ENCODE measurements at places on chromosomes 7 and 10.

- no peak for DNase-seq
Observed at GRCh38 chr7:100141555-100141949, 7.2 kb upstream of the LAMTOR4 start.

GRCh38 chr10:32210306-32211045 lies 136.5 kb downstream of the EPC1 start:
- peak; percentile 49 for DNase-seq

DNA sequence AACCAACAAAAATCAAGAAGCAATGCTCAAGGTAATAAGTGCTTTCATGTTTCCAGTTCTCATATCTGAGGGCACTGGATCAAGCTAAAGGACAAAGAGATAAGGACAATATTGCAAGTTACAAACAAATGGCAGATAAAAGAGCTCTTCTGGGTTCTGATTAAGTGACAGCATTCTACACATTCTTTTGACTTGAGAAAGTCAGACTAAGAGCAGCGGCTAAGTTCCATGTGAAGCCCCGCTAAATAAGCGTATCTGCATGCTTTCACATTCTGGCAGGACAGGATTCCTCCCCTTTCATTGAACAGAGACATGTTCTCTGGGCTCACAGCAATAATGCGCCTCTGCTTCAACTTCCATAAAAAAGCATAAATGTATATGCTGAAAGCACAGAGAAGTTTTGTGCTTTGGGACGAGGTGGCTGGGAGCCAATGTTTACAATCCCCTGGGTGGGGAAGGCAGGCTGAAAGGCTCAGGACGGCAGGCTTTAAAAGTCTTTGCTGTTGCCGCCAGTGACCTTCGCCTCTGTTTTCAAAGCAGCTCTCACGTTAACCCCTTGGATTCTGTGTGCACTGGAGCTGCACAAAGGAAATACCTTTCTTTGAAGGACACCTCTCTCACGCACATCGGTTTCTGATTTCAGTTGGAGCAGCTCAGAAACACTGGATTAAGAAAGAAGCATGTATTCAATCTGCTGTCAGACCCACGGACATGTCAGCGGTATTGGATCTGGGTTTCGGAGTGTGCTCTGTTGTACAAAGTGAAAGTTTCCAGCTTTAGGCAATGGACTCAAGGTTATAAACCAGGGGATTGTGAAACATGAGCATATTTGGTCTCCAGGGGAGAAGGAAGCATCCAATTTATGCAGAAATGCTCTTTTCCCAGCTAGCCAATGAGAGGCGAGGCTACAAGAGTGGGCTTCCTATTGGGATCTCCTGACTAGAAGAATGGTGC lies 105.4 kb upstream of the FAM133B start:
- DNase-seq: peak; percentile 76

DNA sequence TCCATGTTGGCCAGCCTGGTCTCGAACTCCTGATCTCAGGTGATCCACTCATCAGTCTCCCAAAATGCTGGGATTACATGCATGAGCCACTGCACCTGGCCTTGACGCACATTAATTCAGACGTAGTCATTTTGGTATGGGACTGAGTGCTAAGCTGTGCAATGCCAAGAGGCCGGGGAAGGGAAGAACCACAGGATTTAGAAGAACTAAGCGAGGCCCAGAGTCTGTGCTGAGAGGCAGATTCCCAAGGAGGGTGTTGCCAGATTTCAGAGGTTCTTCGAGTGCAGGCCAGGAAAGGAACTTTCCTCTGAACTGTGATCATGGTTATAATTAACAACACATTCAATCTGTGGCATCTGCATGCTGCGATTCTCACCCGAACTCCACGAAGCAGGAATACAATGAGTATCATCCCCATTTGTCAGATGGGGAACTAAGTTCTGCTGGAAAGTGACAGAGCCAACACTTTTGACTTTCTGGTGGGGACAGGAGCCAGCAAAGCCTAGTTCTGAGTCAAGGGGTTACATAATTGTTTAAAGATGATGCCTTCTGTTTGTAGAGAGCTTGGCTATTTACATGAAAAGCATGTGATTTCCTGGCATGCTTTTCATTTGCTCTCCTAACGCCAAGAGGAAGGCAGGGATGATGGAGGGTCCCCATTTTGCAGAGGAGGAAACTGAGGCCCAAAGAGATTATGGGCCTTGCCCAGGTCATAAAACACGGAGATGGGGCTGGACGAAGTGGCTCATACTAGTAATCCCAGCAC lies 6.2 kb upstream of the ZAN start:
- no peak for DNase-seq

- no peak for DNase-seq
Observed at GRCh38 chr10:58993480-58994221, 182.8 kb upstream of the PHYHIPL start.

DNA sequence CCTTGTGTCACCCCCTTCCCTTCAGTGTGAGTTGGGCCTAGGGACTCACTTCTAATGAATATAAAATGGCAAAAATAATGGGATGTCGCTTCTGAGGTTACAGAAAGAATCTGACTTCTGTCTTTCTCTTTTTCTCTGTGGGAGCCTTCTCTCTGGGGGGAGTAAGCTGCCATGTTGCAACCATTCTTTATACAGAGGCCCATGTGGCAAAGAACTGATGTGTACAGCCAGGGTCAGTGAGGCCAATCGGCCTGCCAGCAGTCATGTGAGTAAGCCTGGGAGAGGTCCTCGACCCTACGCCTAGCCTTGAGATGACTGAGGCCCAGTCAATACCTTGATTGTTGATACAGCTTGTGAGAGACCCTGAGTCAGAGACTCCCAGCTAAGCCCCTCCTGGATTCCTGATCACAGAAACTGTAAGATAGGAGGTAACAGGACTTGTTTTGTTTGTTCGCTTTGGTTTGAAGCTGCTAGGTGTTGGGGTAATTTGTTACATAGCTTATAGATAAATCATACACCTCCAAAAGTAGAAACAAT lies 1.7 kb downstream of the TCAF1 start:
- DNase-seq: no peak

DNA sequence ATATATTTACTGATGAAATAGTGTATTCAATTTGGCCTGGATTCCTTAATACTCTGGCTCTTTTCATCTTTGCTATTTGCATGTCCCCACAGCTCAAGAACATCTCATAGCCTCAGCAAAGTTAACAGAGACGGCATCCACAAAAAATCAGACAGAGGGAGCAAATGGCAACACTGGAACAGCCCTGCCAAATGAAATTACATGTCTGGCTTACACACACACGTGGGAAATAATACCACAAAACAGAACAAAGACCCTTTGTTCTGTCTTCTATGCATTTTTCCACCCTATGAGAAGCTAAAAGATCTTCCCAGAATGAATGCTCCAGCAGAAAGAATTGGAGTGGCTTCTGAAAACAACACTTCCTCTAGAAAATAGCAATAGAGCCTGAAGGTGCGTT lies 139.5 kb downstream of the ALOX5 start:
- no peak for DNase-seq

DNA sequence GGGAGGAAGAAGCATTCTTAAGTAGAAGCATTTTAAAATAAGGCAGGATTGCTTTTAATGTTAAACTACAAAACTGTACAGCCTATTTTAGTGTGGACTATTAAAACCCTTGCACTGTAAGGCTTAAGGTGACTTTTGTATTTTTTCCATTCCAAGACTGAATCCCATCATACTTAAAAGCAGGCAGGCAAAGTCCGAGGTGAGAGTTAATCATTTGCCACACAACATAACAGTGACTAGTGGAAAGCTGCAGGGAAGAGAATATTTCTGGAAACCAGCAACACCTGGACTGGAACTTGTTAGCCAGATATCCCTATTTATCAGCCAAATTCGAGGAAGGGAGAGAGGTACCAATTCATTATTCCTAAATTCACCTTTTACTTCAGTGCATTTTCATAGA lies 3.5 kb downstream of the PRR15 start:
- DNase-seq: no peak

DNA sequence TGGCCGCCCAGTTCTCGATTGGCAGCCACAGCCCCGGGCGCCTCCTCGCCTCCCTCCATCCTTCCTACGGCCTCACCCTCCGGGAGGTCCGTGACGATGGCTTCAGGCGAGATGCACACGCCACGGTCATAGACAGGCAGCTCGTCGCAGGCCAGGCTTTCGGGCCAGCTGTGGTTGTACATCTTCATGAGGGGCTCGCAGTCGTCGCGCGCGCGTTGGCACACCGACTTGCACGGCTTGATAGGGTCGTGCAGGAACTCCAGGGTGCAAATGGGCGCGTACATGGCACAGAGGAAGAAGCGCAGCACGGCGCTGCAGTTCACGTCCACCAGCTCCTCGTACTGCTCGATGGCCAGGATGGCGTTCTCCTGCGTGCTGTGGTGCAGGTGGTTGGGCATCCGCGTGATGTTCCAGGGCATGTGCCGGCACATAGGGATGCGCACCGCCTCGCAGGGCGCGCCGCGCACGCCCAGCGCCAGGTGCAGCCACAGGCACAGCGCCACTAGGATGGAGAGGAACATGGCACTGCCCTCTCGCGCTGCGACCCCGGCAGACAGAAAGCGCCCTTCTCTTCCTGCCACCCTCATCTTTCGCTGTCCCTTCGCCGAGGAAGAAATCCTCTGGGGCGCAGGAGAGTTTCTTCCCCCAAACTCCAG lies 472 bp downstream of the SFRP4 start:
- DNase-seq: peak; percentile 11

- DNase-seq: peak; percentile 10
Observed at GRCh38 chr7:29968683-29969395, 20.8 kb downstream of the SCRN1 start.

DNA sequence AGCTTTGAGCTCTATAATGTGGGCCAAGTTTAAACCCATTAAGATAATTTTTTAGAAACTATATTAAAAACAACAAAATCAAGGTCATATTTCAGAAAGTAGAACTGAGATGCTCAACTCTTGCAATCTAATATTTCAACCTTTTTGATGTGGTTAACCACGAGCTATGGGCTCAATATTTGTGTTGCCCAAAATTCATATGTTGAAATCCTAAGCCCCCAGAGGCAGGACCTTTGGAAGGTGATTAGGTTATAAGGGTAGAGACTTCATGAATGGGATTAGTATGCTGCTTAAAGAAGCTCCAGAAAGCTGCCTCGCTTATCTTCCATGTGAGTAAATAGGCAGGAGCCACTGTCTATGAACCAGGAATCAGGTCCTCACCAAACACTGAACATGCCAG lies 284.4 kb downstream of the CRPPA start:
- no peak for DNase-seq

- peak; percentile 0 for DNase-seq
Observed at GRCh38 chr10:94403380-94404213, 1.3 kb downstream of the TBC1D12 start.

DNA sequence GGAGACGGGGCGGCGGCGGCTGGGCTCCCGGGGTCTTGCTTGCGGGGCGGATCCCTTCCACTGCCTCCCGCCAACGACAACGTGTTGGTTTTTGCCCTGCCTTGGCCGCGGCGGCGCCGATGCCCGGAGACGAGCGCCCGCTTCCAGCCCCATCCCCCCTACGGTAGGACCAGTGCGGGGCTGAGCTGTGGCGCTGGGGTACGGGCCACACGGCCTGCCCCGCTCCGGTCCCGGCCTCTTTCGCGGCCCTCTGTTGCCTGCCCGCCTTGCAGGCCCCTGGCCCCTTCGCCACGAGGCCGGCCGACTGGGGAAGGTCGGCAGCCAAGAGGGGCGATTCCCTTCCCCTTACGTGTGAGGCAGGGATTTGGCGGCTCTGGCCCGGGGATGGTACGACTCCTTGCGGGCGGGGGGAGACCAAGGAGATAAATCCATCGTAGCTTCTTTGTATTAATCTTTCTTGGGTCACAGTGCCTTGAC lies 488 bp downstream of the EIF4H start:
- peak; percentile 29 for DNase-seq

DNA sequence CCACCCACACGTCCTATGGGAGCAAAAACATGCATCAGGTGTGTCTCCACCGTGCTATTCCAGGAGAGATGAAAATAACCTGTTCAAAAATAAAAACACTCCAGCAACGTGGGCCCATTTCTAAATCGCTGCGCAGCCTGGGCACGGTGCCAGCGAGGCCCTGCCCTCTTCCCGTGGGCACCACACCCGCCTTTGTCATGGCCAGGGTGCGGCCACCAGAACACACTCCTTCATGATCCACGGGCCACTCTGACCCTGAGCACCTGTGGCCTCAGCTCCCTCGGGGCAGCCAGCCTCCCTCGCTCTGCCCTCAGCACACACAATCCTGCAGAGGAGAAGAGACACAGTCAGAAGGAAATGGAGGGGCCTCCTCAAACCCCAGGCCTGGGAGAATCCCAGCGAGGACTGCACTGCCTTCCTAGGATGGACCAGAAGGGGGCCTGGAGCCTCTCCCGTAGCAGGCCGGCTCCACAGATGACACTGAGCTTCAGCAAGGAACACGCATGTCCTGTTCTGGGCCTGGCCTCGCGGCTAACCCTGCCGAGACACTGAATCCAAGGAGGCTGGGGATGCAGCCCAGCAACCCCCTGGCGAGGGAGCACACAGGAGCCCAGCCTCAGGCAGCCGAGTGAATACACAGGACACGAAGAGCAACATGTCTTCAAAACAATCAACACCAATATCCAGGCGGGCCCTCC lies 169.0 kb downstream of the MAD1L1 start:
- DNase-seq: no peak

GRCh38 chr10:86439544-86439943 lies 72.9 kb upstream of the GRID1 start:
- no peak for DNase-seq

DNA sequence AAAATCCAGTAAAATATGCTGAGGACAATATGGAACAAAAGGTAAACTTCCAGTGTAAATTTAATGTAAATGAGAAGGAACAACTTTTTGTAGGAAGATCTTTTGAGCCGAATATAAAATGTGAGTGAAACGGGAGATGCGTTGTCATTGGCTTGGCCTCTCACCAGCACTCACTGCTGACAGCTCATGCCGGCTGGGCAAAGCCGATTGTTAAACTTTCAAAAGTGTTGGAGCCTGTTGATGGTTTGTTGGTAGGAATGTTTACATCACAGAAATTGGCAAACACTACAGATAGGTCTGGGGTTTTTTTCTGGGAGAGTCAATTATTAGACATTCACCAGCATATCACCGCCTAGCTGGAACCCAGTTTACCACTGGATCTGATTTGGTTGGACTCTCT lies 6.1 kb downstream of the PSTK start:
- DNase-seq: no peak
